ENCODE measurements at places on chromosomes 6 and 20.

- no peak for DNase-seq
These were observed 231.8 kb upstream of the RREB1 start for GRCh38 chr6:6875818-6876470.

- no peak for DNase-seq
These were observed 120.2 kb upstream of the RNF24 start for GRCh38 chr20:4135385-4136077.

DNA sequence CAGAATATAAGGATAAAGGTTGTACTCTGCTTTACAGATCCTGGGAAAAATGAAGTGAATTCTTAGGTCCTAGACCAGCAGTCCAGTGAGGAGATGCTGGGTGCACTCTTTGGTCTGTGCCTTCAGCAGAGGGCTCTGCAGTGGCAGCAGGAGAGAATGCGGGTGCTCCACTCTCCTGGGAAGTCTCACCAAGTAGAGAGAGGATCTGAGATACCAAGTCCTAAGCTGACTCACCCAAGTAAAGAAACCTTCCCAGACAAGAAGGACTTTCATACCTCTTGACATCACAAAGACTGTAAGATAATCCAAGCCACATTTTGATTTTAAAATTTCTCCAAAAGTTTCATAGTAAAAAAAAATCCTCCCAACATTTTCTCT lies 116.9 kb upstream of the EMILIN3 start:
- no peak for DNase-seq

DNA sequence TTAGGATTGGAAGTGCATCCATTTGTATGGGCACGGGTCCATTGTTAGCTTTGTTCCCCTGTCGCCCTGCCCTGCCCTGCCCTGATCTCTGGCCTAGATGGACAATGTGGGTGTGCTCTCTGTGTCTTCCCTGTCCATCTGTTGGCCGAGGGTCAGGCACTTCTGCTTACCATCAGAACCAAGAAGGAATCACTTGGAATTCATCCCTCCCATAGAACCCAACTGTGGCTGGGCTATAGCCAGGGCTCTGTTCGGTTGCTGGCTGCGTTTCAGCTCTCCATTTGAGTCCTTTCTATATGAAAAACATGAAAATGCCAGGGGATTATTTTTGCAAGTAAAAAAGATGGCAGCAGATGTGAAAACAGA lies 26.6 kb upstream of the TULP4 start:
- no peak for DNase-seq

DNA sequence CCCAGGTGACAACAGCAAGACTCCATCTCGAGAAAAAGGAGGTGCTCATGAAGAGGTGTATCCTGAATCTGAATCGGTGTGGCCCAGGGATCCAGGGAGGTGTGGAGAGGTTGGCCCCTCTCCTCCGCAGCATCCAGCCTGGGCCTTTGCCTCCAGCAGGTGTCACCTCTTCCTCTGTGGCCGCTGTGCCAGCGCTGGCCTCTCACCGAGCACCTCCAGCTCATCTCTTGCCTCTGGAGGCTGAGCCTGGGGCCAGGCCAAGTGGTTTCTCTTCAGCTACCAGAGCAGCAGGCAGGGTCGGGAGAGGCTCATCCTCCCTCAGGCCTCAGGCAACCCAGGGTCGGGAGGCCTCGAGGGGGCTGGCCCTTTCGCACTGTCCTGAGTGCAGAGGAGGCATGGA lies 1.2 kb upstream of the COL20A1 start:
- no peak for DNase-seq

DNA sequence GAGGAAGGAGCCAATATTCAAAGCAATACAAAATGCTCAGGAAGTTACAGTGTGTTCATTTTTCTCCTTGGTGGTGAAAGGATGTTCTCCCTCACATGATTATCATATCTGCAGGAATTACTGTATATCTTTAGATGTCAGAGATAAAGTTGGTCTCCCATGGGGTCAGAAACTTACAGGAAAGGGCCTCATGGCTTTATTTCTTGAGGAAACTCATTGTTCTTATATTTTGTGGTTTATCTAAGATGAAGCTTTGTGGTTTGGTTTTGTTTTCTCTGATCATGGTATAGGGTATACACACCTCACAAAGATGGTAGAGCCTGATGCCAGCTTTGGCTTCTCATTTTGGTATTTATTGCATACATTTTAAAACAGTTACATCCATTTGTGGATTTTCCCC lies 100.5 kb upstream of the STXBP5 start:
- DNase-seq: no peak

DNA sequence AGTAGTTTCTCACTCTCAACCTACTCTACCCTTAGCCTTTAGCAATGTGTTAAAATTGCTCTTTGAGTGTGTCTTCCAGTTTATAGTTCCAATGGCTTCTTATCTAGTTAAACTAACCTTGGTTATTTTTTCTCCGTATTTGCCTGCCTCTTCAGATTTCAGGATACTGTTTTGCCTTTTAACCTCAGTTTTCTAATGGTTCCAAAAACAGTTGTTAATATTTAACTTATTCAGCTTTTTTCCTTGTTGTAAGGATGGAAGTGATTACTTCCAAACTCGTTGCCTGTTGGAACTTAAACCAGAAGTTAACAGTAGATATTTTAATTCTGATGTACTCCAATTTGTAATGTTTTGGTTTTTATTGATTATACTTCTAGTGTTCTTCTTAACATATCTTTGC lies 1574.9 kb downstream of the HACE1 start:
- no peak for DNase-seq

DNA sequence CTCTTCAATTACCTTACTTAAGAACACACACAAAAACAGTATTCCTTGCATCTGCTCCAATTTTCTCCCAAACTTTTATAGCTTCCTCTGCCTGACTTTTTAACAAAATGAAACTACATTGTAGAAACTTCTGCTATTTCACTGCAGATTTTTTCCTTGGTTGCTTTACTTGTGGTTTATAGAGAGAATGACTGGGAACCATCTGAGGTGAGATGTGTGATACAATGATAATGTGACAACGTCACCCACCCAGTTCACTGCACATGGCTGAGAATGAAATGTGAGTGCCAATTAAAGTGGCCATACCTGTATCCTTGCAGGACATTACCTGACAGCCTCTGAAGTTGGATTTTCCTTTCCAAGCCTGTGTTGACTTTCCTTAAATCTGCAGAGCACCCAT lies 258.4 kb downstream of the CD83 start:
- DNase-seq: no peak

DNA sequence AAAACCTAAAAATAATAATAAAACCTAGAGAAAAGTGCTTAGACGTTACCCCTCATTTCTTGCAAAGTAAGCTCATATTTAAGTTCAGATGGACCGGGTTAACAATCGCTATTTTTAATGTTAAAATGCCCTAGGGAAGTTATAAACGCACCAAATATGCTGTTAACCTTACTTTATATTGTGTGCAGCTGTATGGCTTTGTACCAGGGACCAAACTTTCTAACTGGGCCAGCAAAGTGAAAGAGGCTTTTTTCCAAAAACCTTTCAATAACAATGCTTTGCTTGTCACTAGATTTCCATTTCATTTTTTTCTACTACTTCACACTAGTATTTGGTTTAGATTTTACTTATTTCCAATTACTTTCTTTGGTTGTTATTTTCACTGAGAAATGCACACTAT lies 248.5 kb downstream of the FOXC1 start:
- DNase-seq: no peak
